ENCODE measurements at places on chromosomes 4 and X. TPM values are rescaled to one million over a fixed set of nuclear protein-coding genes. Genes with fewer than 3 reads are reported as not detected.

MSX1 gene
- total RNA-seq: 8.5 TPM

DNA sequence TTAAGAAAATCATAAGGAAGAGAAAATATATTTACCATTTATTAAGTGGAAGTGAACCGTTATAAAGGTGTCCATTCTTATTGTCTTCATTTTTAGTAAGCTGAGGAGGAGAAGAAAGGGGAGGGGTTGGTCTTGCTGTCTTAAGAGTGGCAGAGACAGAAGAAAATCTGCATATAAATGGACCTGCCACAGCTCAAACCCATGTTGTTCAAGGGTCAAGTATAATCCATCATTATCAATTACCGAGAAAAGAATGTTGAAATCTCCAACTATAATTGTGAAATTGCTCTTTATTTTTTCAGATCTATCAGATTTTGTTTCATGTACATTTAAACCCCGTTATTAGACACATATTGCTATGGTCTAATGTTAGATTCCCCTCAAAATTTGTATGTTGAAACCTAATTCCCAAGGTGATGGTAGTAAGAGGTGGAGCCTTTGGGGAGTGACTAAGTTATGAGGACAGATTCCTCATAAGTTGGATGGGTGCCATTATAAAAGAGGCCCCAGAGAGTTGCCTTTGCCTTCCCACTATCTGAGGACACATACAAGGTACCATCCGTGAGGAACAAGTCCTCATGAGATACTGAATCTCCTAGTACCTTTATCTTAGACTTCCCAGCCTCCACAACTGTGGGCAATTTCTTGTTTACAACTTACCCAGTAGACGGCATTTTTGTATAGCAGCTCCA is 58.5 kb upstream of the SMAD1 start:
- DNase-seq: no peak

GRCh38 chr4:15805583-15806517 is 27.7 kb downstream of the CD38 start:
- no peak for DNase-seq

- no peak for DNase-seq
Measured at GRCh38 chr4:64538219-64538618, 129.0 kb upstream of the TECRL start.

DNA sequence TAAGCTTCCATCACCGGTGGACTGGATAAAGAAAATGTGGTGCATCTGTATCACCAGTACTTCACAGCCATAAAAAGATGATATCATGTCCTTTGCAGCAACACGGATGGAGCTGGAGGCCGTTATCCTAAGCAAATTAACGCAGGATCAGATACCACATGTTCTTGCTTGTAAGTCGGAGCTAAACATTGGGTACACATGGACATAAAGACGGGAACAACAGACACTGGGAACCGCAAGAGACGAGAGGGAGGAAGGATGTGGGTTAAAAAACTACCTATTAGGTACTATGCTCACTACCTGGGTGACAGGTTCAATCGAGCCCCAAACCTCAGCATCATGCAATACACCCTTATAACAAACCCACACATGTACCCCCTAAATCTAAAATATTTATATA is 16.3 kb upstream of the IDS start:
- DNase-seq: no peak

Data from breast epithelium (tissue), 4 donors.